ENCODE measurements at places on chromosomes 7 and 10.

DNA sequence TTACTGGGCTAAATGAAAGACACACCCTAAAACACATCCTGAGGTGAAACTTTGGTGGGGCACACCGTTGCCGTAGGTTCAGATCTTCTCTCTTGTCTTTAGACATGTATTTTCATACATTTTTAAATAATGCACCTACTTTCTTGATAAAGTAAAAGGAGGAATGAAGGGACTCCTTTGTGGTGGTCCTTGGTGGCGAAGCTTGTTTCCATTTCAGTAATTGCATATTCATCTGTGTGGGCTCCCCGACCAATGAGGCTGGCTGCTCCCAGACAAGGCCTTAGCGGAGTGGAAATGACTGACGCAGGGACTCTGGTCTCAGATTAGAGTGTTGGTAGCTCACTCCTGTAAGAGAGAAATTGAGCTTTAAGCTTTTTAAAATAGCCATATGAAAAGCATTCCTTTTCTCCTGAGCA is 815 bp downstream of the CCSER2 start:
- DNase-seq: peak; percentile 48

DNA sequence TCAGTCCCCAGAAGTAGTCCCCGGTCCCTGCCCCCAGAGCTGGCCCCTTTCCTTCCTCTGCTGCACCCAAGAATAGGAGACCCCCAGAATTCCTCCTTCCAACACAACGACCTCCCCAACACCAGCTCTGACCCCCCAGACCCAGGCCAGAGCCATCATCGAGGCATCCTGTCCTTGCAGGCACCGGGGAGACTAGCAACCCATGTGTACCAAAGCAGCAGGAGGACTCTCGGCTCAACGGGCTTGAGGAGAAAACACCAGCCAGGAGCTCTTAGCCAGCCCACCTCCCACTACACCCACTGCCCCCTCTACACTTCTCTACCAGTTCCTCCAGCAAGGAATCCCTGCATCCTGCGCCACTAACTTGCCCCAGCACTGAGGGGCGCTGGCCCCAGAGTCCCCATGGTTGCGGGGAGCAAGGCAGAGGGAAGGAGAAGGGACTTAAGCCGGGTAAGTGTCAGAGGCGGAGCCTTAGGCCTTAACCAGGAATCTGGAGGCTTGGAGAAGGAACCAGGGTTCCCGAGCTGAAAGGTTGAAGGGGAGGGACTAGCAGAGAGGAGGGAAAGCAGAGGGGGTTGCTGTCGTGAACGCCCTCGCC is 3.9 kb downstream of the GRID1 start:
- DNase-seq: no peak

GRCh38 chr7:1444925-1445322 is 14.3 kb downstream of the MICALL2 start:
- DNase-seq: no peak

GRCh38 chr7:122438006-122438405 is 133.5 kb upstream of the FEZF1 start:
- DNase-seq: no peak

GRCh38 chr10:109912335-109913281 is 10.7 kb downstream of the XPNPEP1 start:
- DNase-seq: no peak

Data from activated CD4-positive, alpha-beta T cell treated with anti-CD3 and anti-CD28 coated beads, Interleukin-2, amount 50 U/mL, for 4 hours (primary cell).